Left cardiac atrium (tissue), 4 donors: ENCODE measurements at places on chromosomes 7 and 10.

DNA sequence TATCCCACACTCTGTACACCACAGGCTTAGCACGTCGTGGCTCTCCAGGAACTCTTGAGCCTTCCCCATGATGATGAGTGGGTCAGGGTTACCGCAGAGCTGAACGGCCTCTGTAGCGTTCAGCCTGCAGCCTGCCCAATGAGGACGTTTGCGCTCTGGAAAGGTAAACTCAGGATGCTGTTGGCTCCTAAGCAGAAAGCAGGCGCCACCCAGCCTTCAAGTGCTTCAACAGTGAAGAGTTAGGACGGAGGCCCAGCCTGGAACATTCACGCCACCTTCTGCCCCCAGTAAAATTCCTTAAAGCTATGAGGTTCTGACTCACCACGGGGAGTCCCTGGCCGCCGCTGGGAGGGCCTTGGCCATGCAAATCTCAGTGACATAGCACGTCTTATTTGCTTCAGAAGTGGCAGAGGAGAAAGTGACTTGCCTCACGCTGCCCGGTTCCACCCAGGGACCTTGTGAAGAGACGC lies 161.5 kb upstream of the SH2B2 start:
- peak; percentile 64 for DNase-seq

GRCh38 chr10:90602862-90603610 lies 254.8 kb downstream of the HTR7 start:
- DNase-seq: no peak

- no peak for DNase-seq
Measured at GRCh38 chr7:100728196-100728595, 5.2 kb upstream of the ZAN start.

DNA sequence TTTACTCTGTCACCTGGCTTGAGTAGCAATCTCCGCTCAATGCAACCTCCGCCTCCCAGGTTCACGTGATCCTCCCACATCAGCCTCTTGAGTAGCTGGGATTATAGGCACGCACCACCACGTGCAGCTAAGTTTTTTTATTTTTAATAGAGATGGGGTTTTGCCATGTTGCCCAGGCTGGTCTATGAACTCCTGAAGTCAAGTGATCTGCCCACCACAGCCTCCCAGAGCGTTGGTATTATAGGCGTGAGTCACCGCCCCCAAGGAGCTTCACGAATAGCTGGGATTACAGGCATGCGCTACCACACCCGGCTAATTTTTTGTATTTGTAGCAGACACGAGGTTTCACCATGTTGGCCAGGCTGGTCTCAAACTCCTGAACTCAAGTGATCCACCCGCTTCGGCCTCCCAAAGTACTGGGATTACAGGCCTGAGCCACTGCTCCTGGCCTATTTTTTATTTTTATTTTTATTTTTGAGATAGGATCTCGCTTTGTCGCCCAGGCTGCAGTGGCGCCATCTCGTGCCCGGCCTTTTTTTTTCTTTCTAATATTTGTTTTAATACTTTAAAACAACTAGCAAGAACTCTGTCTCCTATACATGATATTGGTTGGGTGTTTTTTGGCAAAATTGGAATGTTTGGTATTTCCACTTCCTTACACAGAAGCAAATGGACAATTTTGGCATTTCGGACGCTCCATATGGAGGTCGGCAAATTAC lies 1.1 kb downstream of the EFCAB10 start:
- no peak for DNase-seq

DNA sequence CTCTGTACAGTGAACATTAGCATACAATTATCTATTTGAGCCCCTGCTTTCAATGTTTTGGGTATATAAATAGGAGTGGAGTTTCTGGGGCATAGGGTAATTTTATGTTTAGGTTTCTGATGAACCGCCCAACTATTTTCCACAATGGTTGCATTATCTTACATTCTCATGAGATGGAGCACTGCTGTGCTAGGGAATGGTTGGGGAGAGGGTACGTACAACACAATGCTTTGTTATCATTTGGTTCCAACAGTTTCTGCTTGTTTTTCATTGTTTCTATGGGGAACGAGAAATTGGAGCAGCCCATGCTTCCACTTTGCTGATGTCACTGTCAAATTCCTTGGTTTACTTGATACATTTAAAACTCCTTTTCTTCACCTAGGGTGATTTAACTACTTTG lies 1115.3 kb downstream of the REEP3 start:
- no peak for DNase-seq

DNA sequence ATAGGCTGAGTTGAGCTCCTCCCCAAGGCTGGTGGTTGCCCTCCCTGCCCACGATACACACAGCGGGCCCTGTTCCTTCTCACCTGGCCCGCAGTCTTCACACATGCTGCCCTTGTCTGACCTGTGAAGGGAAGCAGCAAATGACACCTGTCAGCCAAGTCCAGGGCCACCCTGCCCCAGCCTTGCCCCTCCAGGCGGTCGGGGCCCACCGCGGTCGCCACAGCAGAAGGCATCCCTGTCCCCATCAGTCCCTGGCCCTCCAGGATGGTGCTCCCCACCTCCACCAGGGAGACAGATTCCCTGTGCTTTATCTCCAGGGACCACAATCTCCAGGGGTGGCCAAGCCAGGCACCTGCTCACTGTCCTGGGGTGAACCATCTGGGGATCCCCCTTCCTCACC lies 81.2 kb upstream of the TMEM248 start:
- DNase-seq: no peak

DNA sequence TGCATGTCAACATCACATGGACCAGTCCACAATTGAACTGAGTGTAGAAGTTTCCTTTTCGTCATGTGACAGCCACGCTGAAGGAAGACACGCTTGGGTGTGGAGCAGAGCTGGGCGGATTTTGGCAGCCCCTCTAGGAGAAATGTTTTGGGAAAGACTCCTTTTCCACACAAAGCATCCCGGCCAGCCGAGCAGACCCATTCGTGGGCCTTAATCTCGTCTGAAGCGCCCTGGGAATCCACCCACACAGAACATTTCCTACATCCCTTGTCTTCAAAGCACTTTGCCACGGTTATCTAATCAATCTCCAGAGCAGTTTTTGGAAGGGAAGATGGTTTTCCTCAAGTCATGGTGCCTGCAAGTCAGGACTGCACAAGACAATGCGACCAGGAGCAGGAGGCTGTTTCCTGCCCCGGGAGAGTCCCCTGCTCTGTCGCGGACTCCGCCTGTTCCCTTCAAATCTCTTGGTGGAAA lies 8.4 kb upstream of the IFT22 start:
- peak; percentile 68 for DNase-seq

GRCh38 chr7:74262639-74263398 lies 8.6 kb upstream of the RFC2 start:
- DNase-seq: no peak

DNA sequence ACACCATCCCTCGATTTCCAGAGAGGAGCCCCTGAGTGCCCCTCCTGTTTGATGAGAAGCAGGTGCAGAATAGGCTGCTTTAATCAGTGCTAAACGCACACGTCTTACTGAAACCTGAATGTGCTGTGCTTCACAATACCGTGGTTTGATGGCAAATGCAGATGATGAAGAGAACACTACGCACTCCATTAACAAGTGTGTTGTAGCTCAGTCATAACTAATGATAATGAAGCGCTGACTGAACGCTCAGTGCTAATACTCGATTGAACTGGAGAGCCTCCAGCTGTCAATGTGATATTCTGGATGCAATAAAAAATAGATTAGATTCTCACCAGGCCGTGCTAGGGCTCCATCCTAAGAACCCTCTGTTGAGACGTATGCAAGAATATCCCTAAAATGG lies 279.7 kb upstream of the PLPP4 start:
- DNase-seq: no peak
